Amniotic epithelial cell (primary cell): ENCODE measurements at places on chromosomes 1 and 21.

DNA sequence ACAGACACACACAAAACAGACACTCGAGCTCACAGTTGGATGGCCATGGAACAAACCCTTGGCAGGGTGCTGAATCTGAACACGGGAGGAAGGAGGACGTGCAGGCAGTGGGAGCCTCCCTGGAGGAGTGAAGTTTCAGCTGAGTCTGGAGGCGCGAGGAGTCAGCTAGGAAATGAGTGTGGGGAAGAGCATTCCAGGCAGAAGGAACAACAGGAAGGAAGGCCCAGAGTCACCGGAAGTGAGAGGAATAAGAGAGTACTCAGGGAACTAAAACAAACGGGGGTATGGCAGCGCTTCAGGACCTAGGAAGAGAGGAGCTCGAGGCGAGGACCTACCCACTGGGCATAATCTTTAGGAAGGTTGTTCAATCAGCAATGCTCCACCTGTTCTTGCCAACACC lies 137.3 kb downstream of the SYF2 start:
- DNase-seq, result no peak

- DNase-seq, result peak; percentile 98
These were observed 61.9 kb downstream of the DNTTIP2 start for GRCh38 chr1:93816970-93817678.

- DNase-seq, result no peak
These were observed 149.9 kb upstream of the IRF2BP2 start for GRCh38 chr1:234759888-234760287.

GRCh38 chr1:112808861-112809684 lies 93.9 kb upstream of the PPM1J start:
- peak; percentile 51 for DNase-seq

- no peak for DNase-seq
These were observed 6.4 kb downstream of the CTPS1 start for GRCh38 chr1:40985875-40986274.

- no peak for DNase-seq
These were observed 17.6 kb downstream of the RABIF start for GRCh38 chr1:202871367-202871766.

GRCh38 chr1:75985827-75986226 lies 53.6 kb upstream of the ASB17 start:
- peak; percentile 75 for DNase-seq

GRCh38 chr1:87077959-87078639 lies 163.7 kb downstream of the HS2ST1 start:
- DNase-seq, result peak; percentile 26

- peak; percentile 60 for DNase-seq
These were observed 24.8 kb downstream of the LEMD1 start for GRCh38 chr1:205396967-205397616.

GRCh38 chr1:233459470-233459945 lies 132.0 kb downstream of the MAP3K21 start:
- no peak for DNase-seq

DNA sequence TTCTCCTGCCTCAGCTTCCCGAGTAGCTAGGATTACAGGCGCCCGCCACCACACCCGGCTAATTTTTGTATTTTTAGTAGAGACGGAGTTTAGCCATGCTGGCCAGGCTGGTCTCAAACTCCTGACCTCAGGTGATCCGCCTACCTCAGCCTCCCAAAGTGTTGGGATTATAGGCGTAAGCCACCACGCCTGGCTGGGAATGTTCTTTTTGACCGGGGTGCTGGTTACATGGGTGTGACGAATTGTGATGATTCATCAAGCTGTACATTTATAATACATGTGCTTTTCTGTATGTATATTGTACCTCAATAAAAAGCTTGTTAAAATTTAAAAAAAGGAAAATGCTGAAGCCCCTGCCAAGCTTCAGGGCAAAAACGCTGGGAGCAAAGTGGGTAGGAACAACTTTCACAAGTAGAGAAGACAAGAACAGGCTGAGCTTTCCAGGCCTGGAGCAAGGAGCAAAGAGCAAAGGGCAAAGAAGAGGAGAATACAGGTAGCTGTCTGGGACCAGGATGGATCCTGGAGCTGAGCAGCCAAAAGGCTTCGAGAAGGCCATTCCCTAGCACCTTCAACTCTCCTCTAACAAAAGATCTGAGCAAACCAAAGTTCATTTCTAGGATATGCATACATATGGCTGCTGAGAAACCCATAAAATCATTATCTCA lies 20.5 kb upstream of the YRDC start:
- DNase-seq, result no peak

- no peak for DNase-seq
These were observed 7.9 kb upstream of the NBPF11 start for GRCh38 chr1:148160048-148160342.

DNA sequence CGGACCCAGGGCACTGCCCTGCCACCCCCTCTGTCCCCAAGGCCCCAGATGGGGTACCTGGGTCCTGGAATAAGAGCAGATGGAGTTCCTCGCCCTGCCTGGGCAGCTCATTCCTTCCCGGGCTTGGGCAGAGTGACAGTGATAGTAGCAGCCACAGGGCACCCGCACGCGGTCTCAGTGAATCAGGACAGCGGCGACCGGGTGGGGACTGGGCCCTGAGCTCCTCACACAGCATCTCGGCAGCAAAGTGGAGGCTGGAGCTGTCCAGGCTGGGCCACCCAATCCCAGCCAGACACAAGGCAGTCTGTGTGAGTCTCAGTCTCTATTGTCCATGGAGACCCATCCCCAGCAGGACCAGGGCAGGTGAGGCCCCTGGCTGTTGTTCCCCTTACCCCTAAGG lies 37.4 kb upstream of the CCDC27 start:
- no peak for DNase-seq

DNA sequence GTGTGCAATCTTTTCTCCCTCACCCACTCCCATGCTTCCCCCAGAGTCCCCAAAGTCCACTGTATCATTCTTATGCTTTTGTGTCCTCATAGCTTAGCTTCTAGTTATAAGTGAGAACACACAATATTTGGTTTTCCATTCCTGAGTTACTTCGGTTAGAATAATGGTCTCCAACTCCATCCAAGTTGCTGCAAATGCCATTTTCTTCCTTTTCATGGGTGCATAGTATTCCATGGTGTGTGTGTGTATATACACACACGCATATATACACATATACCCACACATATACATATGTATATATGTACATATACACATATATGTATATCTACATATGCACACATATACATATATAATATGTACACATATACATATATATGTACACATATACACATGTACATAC lies 69.3 kb downstream of the ERG start:
- DNase-seq, result no peak

DNA sequence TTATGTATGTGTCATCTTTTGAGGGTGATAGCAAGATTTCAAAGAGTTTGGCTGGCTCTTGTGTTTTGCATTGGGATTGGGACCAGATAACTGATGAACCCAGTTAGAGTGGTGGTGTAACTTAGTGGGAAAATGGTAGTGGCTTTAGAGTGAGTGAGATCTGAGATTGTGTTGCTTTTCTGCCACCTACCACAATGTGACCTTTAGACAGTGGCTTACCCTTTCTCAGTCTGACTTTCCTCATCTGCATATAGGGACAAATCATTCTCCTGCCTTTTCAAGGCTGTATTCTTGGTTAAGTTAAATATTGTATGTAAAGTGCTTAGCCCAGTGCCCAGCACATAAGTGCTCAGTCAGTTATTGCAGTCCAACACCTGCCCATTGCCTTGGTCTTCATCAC lies 31.3 kb downstream of the CENPF start:
- no peak for DNase-seq

DNA sequence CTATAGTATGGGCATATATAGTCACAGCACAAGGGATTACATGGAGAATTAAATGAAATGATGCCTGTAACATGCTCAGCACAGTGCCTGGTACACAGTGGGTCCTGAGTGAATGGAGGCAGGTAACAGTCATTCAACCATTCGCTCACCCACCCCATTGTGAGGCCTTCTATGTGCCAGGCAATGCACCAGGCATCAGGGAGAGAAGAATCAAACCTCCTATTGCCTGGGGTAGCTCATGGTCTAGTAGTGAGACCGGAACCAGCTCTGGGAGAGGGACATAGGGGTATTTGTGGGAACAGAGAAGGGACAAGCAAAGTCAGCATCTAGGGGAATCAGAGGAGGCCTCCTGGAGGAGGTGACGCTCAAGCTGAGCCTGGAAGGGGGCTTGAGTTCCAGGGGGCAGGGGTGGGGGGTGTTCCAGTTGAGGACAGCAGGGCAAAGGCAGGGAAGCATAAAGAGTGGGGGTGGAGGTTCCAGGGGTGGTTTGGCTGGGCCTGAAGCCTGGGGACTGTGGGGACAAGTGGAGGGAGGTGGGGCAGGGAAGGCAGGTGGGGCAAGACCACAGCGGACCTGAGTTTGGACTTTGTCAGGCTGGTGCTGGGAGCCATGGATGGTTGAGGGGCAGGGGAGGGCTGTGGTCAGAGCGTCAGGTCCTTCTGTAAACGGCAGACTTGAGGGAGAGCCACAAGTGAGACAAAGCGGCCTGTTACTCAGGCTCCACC lies 591.6 kb downstream of the PTPRU start:
- DNase-seq, result no peak

- DNase-seq, result peak; percentile 62
These were observed 10.6 kb downstream of the URB1 start for GRCh38 chr21:32382108-32382644.

DNA sequence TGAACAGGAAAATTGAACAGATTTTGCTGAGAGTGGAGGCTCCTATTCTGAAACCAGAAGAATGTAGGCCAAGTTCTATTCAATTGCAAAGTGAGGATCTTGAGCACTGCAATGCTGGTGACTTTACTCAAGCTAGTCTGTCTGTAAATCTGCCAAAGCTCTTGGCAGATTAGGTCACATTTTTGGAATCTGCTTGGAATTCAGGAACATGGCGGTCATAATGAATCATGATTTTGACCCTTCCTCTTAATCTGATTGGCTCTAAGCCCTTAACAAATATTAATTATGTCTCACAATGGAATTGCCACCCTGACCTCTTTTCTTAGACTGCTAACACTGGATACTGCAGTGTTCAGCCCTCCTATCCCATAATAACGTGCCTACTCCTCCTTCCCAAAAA lies 7.2 kb upstream of the GNG12 start:
- peak; percentile 94 for DNase-seq

GRCh38 chr1:6099297-6099696 lies 53.6 kb downstream of the KCNAB2 start:
- DNase-seq, result no peak

- peak; percentile 5 for DNase-seq
These were observed 359.3 kb downstream of the ADGRL2 start for GRCh38 chr1:82160036-82160435.

GRCh38 chr1:84489766-84490165 lies 10.7 kb downstream of the RPF1 start:
- DNase-seq, result peak; percentile 67

GRCh38 chr21:38500073-38500472 lies 1.8 kb upstream of the ERG start:
- no peak for DNase-seq

GRCh38 chr1:99935534-99935933 lies 34.3 kb upstream of the SLC35A3 start:
- DNase-seq, result no peak

GRCh38 chr21:25551569-25551968 lies 55.7 kb downstream of the MRPL39 start:
- DNase-seq, result no peak

- DNase-seq, result no peak
These were observed 4.8 kb downstream of the S1PR1 start for GRCh38 chr1:101241485-101242225.

GRCh38 chr1:1358433-1359271 lies at the start of gene MXRA8:
TSS of gene MXRA8 (minus strand) at chr1:1358555. CDS start at chr1:1358504, 51 bp downstream.
- DNase-seq, result peak; percentile 86

DNA sequence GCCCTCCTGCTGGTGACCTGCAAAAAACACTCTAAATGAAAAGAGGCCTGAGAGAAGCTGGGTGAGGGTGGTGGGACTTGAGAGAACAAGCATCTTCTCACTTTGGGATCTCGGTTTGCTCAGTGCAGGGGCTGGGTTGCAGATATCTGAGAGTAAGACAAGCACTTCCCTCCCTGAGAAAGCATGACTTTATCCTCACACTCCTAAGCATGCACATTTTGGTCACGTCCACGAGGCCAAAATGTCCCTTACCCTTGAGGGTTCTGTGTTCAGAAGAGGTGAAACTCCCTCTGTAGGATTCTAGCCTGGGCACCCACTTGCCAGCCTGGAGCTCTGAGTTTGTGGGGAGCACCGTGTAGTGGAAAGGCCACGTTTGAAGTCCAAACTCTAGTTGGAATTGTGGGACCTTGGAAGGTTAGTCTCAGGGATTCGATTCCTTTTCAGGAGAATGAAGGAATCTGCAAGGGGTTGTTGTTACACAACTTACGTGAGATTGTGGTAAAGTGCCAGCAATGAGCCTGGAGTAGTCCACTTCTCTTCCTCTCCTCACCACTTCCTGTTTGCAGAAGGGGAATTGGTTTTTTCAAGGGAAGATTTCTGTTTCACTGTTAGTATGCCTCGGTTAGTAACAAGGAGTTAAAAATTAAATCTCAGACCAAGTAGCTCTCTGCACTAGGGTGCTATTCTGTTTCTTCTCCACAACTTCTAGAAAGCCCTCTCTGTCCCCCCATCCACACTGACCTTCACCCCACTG lies 3.0 kb downstream of the FCAMR start:
- peak; percentile 60 for DNase-seq

GRCh38 chr21:26832546-26832945 lies 12.7 kb downstream of the ADAMTS1 start:
- DNase-seq, result peak; percentile 76

DNA sequence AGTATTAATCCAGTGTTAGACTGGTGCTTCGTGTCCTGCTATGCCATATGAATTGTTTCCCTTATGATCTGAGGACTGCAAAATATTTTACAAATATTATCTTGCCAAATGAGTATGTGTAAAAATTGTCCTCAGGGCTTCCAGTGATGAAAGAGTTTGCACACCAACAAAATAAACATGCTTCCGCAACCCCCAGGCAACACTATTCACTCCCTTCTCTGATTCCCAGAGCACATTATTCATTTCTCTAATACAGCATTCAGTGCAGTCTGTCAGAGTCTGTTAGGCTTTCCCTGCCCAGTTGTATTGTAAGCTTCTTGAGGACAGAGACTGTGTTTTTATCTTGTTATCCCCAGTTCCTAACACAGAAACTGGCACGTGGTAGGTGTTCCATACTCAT lies 409.9 kb upstream of the C1orf87 start:
- no peak for DNase-seq

- DNase-seq, result peak; percentile 23
These were observed 21.5 kb upstream of the SLC44A5 start for GRCh38 chr1:75632350-75632949.

GRCh38 chr1:230919207-230919606 lies 50.9 kb upstream of the C1orf198 start:
- no peak for DNase-seq

GRCh38 chr1:229714964-229715603 lies 89.0 kb downstream of the URB2 start:
- no peak for DNase-seq

GRCh38 chr1:8739377-8739776 lies 78.1 kb downstream of the RERE start:
- no peak for DNase-seq
